ENCODE measurements at places on chromosomes 7 and 10. TPM values are rescaled to one million over a fixed set of nuclear protein-coding genes. Genes with fewer than 3 reads are reported as not detected.

- H3K27me3 ChIP-seq = no peaks in the 10 kb centered on the region
- H3K27ac ChIP-seq = no peak overlapping the region
- H3K4me1 ChIP-seq = no peaks in the 10 kb centered on the region
- no peak overlapping the region for H3K4me3 ChIP-seq
- H3K36me3 ChIP-seq = no peaks in the 10 kb centered on the region
- no peak for DNase-seq
These were observed 57.8 kb upstream of the WIPF3 start for GRCh38 chr7:29748286-29749099.

DNA sequence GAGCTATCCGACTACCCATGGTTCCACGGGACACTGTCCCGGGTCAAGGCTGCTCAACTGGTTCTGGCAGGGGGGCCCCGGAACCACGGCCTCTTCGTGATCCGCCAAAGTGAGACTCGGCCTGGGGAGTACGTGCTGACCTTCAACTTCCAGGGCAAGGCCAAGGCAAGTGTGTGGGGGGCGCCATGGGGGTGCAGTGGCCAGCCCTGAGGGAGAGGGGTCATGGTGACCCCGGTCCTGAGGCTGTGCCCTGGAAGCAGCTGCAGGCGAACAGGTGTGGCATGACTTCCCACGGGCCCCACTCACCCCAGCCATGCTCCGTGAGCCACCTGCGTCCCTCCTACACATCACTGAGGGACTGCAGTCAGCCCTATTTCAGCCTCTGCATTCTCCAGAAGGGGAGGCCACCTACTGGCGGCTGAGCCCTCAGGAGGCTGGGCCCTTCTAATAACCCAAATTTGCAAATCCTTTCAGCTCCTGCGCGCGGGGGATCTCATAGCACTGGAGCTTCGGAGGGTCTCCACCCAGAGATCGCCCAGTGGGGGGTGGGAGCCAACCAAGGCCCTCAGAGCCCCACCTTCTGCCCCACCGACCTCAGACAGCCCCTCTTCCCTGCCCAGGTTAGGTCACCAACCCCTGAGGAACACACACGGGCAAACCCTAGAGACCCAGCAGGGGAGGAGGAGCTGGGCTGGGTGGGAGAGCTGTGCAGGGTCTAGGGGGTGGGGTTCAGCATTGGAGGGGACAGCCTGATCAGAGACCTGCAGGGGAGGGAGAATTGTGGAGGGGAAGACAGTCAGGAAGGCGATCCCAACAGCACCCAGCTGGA is 30.8 kb downstream of the SH2B2 start:
- no peaks in the 10 kb centered on the region for H3K27me3 ChIP-seq
- peaks cover 11% of the 10 kb centered on the region for H3K36me3 ChIP-seq
- DNase-seq = no peak
- no peaks in the 10 kb centered on the region for H3K4me1 ChIP-seq
- no peak overlapping the region for H3K27ac ChIP-seq

DNA sequence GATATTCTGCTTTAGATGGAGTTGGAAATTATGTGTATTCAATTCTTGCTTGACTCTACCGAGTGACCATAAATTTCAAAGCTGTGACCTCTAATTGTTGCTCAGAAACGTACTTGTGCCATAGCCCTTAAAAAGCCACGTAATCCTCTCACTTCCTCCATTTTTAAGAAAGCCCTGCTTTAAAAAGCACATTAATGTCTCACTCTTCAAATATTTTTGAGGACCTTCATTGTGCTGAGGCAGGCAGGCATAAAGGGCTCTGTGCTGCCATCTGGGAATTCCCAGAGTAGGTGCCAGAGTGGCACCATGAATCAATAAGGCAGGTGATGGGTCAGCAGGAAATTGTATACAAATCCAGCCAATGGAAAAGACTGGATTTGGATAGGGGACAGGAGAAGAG is 97.7 kb upstream of the FAM204A start:
- no peak overlapping the region for H3K4me3 ChIP-seq
- no peak for DNase-seq
- no peaks in the 10 kb centered on the region for H3K4me1 ChIP-seq
- no peaks in the 10 kb centered on the region for H3K27me3 ChIP-seq
- H3K36me3 ChIP-seq = no peaks in the 10 kb centered on the region

DNA sequence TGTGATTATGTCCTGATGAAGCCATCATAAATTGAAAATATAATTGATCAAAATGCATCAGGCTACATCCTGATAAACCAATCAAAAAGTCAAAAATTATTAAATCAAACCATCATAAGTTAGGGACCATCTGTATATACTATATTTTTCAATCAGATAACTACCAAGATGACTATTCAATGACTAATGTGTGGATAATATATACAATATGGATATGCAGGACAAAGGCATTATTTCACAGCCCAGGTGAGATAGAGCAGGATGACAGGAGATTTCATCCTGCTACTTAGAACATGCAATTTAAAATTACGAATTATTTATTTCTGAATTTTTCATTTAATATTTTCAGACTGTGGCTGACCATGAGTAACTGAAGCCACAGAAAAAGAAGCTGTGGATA is 137.3 kb upstream of the GNAI1 start:
- DNase-seq = no peak
- H3K4me1 ChIP-seq = no peaks in the 10 kb centered on the region
- no peaks in the 10 kb centered on the region for H3K36me3 ChIP-seq
- H3K4me3 ChIP-seq = no peak overlapping the region
- no peak overlapping the region for H3K27ac ChIP-seq

GRCh38 chr7:18698258-18698734 is 202.7 kb downstream of the HDAC9 start:
- no peak overlapping the region for H3K27ac ChIP-seq
- no peaks in the 10 kb centered on the region for H3K4me1 ChIP-seq
- H3K4me3 ChIP-seq = no peak overlapping the region
- H3K36me3 ChIP-seq = no peaks in the 10 kb centered on the region
- no peaks in the 10 kb centered on the region for H3K27me3 ChIP-seq

DNA sequence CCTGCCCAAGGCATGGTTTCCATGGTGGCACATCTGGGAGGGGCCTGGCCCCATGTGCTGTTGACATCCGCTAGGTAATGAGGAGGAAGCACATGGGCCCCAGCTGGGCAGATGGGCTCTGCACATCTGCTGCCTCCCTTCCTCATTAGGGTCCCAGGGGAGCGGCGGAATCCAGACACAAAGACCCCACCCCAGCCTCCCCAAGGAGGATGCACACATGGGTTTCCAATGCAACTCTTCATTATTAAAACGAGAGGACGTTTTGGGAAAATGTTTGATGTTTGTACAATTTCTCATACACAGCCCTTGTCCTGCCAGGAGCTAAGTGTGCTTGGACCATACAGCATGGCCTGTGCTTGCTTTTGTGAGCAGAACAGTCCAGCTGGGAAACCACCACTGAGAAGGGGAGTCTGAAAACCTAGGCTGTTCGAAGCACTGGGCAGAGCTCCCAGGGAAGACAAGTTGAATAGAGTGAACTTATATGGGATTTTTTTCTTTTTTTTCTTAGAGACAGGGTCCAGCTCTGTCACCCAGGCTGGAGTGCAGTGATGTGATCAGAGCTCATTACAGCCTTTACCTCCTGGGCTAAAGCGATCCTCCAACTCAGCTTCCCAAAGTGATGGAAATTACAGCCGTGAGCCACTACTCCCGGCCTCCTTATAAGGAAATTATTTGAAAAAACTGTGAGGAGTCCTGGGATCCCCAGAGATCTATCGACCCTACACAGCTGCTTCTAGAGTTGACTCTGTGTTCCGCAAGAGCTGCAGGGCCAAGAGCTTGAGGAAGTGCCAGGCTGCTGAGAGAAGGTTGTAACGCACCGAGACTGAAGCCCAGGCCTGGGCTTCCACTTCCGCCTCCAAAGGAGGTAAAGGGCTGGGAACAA is 23.4 kb downstream of the FAM107B start:
- H3K27ac ChIP-seq = peak overlapping the region; percentile 61
- peaks cover 48% of the 10 kb centered on the region for H3K4me1 ChIP-seq
- no peaks in the 10 kb centered on the region for H3K36me3 ChIP-seq
- H3K4me3 ChIP-seq = no peak overlapping the region

DNA sequence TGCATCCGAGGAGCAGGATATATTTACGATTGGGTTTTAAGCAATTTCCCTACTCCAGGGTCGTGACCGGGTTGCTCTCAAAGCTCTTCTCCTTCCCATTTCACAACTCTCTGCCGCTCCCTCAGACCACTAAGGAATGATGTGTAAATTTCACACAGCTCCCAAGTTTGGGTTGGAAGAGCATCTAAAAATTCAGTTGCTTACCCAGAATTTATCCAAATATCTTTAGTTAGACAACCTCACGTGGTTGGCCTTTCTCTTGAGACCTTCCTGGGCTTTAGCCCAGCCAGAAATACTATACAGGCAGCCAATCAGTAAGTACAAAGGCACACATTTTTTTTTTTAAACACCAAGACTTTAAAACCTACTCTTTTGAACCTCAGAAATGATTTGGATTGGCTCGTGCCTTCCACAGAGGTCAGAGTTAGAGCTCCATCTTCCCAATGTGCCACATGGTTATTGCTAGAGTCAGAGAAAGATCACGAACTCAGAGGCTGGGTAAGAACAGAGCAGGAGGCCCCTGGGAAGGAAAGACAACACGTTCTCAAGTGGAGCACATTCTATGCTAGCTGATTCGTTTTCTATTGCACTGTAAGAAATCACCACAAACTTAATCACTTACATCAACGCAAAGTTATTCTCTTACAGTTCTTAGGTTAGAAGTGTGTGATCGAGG is 335.4 kb upstream of the MGMT start:
- DNase-seq = no peak
- no peaks in the 10 kb centered on the region for H3K36me3 ChIP-seq
- H3K27me3 ChIP-seq = no peaks in the 10 kb centered on the region
- no peak overlapping the region for H3K27ac ChIP-seq
- no peak overlapping the region for H3K4me3 ChIP-seq

- no peak within 1 kb of the TSS for H3K27ac ChIP-seq
- no peak for DNase-seq
- H3K27me3 ChIP-seq = no peaks in the 10 kb centered on the region
These were observed at the start of gene RAB19 for GRCh38 chr7:140403878-140404564. Gene RAB19 (plus strand): TSS chr7:140404058. CDS start chr7:140407647, 3,589 bp downstream.

DNA sequence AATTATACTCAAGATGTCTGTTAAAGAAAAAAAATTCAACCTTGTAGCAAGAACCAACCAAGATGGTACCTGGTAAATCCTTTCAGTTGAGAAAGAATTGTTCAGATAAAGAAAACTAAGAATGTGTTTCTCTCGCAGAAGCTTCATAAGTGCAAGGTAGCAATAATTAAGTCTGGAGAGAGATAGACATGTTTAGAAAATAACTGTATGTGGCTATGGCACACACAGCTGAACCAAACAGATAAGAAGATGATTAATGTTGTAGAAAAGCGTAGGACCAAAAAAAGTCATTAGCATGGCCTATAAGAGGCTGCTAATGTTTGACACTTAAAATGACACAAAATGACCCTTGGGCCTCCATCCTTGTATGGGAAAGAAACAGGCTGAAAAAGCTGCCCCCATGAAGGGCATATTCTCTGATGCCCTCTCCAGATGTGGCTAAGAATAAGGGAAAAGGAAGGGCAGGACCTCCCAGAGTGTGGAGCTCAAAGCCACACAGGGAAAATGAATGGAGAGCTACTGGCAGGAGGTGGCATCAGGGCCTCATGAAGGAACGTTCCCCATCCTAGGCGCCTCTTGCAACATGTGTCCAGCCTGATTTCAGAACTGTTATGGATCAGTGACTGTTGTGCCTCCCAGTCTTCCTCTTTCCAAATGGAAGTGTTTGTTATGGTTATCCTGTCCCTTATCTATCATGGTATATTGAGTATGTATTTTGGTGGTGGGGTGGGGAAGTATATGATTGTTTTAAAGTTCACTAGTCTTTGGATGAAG is 30.7 kb downstream of the TLL2 start:
- no peaks in the 10 kb centered on the region for H3K27me3 ChIP-seq
- H3K4me3 ChIP-seq = no peak overlapping the region
- H3K36me3 ChIP-seq = no peaks in the 10 kb centered on the region
- no peaks in the 10 kb centered on the region for H3K4me1 ChIP-seq
- no peak for DNase-seq

- H3K36me3 ChIP-seq = no peaks in the 10 kb centered on the region
- H3K4me3 ChIP-seq = no peak overlapping the region
- H3K4me1 ChIP-seq = no peaks in the 10 kb centered on the region
- no peaks in the 10 kb centered on the region for H3K27me3 ChIP-seq
These were observed 283.4 kb upstream of the AOAH start for GRCh38 chr7:37007691-37008090.

DNA sequence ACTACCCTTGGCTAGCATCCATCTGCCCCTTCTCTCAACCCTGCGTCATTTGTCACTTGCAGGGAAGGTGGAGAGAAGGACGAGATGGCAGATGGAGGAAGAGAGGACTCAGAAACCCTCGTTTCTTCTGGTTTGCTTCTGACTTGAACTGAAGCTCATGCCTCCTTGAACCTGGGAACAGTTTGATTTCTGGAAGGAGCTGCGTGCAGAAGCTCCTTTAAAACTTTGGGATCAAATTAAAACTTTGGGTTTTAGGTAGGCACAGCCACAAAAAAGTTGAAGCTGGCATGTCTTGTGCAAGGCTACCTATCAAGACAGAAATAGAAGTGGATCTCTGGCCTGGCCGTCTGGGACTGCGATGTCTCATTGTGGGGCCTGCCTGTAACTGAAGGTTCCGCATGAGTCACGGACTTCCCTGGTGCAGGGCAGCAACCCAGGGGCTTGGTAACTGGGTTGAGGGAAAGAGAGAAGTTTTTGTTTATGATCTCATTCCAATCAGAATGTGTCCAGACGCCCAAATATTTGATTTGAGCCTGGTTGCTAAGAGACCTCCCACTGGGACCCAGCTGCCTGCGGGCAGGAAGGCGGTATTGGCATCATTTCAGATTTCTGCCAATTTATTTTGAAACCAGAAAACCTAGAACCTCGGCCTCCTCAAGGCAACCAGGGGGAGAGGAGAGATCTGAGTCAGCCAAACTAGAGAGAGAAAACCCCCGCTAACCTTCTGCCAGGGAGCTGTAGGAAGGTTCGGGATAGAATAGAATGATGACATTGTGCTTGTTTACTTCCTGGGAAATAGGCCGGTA is 15.8 kb upstream of the CAMK1D start:
- no peaks in the 10 kb centered on the region for H3K27me3 ChIP-seq
- peaks cover 13% of the 10 kb centered on the region for H3K4me1 ChIP-seq
- H3K27ac ChIP-seq = peak overlapping the region; percentile 66
- no peak for DNase-seq

- DNase-seq = no peak
- H3K27ac ChIP-seq = peak overlapping the region; percentile 44
- no peak overlapping the region for H3K4me3 ChIP-seq
- H3K36me3 ChIP-seq = no peaks in the 10 kb centered on the region
- H3K4me1 ChIP-seq = peaks cover 31% of the 10 kb centered on the region
- H3K27me3 ChIP-seq = no peaks in the 10 kb centered on the region
These were observed 8.7 kb downstream of the SLC18A2 start for GRCh38 chr10:117249493-117250093.

- H3K27me3 ChIP-seq = no peaks in the 10 kb centered on the region
- H3K27ac ChIP-seq = no peak overlapping the region
- DNase-seq = no peak
- H3K4me3 ChIP-seq = no peak overlapping the region
- H3K36me3 ChIP-seq = no peaks in the 10 kb centered on the region
These were observed 87.3 kb upstream of the TES start for GRCh38 chr7:116122972-116123595.

GRCh38 chr10:25026463-25026862 is 10.1 kb downstream of the THNSL1 start:
- H3K27me3 ChIP-seq = no peaks in the 10 kb centered on the region
- no peak overlapping the region for H3K4me3 ChIP-seq
- no peak overlapping the region for H3K27ac ChIP-seq
- DNase-seq = no peak

Gene CYP2E1
- total RNA-seq = 2.9 TPM

Gene MYO1G
- 5.2 TPM for total RNA-seq

Gene OR2A12
- not detected for total RNA-seq

Gene KLLN
- 0.25 TPM for total RNA-seq

Gene NKX2-3
- total RNA-seq = not detected

Gene RBM48
- total RNA-seq = 11.5 TPM

Gene CALHM3
- total RNA-seq = not detected
